ENCODE measurements at places on chromosomes 2 and 18.

GRCh38 chr18:79942786-79943607 lies 8.5 kb downstream of the SLC66A2 start:
- DNase-seq = no peak

- DNase-seq = no peak
Measured at GRCh38 chr2:186882511-186883071, 33.6 kb upstream of the ZSWIM2 start.

DNA sequence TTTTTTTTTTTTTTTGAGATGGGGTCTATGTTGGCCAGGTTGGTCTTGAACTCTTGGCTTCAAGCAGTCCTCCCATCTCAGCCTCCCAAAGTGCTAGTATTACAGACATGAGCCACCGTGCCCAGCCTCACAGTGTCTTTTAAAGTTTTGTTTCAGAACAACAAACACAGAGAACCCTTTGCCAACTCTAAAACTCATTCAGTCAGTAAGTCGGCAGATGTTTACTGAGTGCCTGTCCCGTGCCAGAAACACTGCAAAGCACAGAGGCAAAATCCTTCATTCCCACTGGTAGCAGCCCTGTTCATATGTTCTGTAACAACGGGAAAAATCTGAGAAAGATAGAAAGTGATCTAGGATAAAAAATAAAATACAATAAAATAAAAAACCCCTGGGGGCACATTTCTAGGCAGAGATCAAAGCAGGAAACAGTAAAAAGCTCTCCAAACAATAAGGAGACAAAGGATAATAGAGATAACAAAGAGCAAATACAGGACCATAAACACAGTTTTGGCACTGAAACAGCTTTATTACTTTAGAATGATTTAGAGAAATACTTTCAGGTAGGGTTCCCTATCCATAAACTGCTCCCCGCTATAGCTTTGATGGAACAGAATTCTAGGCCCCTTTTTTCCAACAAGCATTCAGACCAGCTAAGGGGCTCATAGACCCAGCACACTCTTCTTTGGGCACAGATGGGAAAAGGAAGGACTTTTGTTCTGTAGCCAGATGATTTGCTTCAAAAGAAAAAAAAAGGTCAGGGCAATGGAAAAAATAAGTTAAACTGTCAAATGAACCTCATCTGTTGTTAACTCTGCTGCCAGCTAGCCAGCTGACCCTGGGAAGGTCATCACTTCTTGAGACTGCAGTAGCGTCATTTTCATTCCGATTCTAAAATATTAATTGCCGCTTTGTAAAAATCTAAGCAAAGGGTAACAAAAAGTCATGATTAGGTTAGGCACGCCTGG lies 212.3 kb downstream of the CDH20 start:
- no peak for DNase-seq

GRCh38 chr2:2191110-2191707 lies 139.9 kb downstream of the MYT1L start:
- no peak for DNase-seq

GRCh38 chr18:59379772-59380522 lies 20.9 kb upstream of the LMAN1 start:
- no peak for DNase-seq

DNA sequence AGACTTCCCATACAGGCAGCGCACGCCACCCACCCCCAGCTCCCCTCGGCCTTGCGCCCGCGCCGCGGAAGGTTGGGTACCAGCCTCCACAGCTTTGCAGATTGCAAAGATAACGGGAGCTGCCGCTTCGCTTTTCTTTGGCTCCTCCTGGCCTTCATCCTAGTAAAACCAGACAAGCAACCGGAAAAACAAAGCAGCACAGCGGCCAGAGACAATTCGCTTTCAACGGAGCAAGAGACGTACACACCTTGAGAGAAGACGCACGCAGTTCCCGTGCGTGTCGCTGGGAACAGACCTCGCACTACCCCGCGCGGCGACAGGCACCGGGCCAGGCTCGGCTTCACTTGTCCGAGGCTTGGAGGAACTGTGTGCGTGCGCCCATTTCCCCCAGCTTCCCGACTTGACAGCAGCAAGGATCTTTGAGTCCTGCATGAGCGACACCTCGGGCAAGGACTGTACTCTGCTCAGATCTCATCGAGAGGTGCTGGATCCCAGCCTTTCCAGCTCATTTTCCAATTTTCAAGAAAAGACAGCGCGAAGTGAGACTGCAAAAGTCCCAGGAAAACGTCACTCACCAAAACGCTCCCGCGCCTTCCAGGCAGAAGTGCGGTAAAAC lies 964 bp downstream of the ZBTB7C start:
- DNase-seq = no peak

- no peak for DNase-seq
Measured at GRCh38 chr2:106127282-106127771, 66.8 kb downstream of the UXS1 start.

- no peak for DNase-seq
Measured at GRCh38 chr18:48453330-48454066, 44.3 kb upstream of the ZBTB7C start.
